ENCODE measurements at places on chromosomes 1 and 21. TPM values are rescaled to one million over a fixed set of nuclear protein-coding genes. Genes with fewer than 3 reads are reported as not detected.

The E2F2 gene
- under 0.01 TPM for total RNA-seq

The RCAN3 gene
- 17.9 TPM for total RNA-seq

The PALMD gene
- 4.7 TPM for total RNA-seq

The SPRR2F gene
- total RNA-seq, result not detected

The NUP210L gene
- 0.24 TPM for total RNA-seq

The TIE1 gene
- 0.85 TPM for total RNA-seq

The F5 gene
- total RNA-seq, result not detected

The RGS1 gene
- not detected for total RNA-seq

The GPR153 gene
- 16.4 TPM for total RNA-seq

The OR10Z1 gene
- not detected for total RNA-seq

The C1orf116 gene
- 29.2 TPM for total RNA-seq

The SYTL1 gene
- total RNA-seq, result 53.7 TPM

The S100A16 gene
- 969 TPM for total RNA-seq

The ZNF648 gene
- total RNA-seq, result not detected

The A3GALT2 gene
- not detected for total RNA-seq

The LRRC7 gene
- not detected for total RNA-seq
